ENCODE measurements at places on chromosomes 3 and 15.

DNA sequence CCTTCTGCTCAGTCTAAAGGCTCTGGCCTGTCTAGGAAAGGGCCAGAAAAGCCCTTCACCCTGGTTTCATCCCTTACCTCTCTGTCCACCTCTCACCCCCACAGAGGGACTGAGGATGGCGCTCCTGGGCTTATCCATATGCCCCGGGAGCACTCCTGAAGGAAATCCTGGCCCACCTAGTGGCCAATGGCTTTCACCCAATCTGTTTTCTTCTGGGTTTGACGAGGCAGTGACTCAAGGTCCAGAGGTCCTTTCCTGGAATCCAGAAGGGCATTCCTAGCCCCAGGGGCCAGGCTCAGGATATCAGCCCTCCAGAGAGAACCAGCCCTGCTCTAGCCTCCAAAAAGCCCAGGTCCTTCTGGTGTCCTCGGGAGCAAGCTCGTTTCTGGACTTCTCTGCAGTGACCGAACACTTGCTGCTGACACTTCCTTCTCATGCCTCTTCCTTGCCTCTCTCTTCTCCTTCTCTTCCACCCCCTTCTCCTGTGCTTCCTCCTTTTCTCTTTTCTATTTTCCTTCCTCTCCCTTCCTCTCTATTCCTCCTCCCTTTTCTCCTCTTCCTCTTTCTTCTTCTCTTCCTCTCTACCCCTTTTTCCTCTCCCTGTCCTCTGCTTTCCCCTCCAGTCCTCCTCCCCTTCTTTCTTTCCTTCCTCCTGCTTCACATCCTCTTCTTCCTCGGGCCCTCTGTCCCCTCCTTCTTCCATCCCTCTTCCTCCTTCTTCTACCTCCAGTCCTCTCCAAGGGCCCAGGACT is 59.6 kb downstream of the RHCG start:
- DNase-seq = no peak

DNA sequence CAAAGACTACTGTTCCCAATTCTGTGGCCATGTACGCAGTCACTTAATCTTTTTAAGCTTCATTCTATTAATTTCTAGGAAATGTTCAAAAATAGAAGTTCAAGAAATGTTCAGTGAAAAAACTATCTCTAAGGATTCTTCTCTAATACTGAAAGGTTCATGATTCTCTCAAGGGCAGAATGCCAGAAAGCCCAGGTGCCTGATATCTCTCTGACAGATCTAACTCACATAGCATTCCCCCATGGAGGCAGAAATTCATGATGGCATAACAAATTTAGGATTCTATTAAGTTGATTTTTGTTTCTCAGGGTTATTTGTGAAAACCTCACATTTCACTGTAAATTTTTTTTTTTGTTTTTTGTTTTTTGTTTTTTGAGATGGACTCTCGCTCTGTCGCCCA is 17.5 kb downstream of the CHRM5 start:
- no peak for DNase-seq

- no peak for DNase-seq
Measured at GRCh38 chr3:55128225-55128823, 200.5 kb upstream of the LRTM1 start.

GRCh38 chr15:97978401-97979139 is 18.1 kb downstream of the ARRDC4 start:
- DNase-seq = no peak

GRCh38 chr15:66564136-66565041 is 1.4 kb downstream of the LCTL start:
- DNase-seq = no peak

DNA sequence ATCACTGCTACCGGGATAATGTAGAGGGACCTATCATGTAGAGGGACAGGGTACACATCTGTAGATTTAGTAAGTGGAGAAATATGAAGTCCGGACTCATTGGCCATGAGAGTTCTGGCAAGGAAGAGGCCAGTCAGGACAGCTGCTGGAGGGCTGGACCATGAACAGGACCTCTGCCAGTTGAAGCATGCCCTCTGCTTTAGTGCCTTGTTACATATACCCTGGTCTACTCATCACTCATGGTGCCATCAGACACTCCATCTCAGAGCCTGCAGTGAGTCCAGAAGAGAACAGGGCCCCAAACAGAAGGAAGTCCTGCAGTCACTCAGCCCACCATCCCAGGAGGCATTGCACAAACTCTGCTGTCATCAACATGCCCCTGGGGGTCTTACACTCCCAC is 54.7 kb upstream of the CA12 start:
- no peak for DNase-seq

- no peak for DNase-seq
Measured at GRCh38 chr3:4508048-4508981, 15.2 kb downstream of the ITPR1 start.

DNA sequence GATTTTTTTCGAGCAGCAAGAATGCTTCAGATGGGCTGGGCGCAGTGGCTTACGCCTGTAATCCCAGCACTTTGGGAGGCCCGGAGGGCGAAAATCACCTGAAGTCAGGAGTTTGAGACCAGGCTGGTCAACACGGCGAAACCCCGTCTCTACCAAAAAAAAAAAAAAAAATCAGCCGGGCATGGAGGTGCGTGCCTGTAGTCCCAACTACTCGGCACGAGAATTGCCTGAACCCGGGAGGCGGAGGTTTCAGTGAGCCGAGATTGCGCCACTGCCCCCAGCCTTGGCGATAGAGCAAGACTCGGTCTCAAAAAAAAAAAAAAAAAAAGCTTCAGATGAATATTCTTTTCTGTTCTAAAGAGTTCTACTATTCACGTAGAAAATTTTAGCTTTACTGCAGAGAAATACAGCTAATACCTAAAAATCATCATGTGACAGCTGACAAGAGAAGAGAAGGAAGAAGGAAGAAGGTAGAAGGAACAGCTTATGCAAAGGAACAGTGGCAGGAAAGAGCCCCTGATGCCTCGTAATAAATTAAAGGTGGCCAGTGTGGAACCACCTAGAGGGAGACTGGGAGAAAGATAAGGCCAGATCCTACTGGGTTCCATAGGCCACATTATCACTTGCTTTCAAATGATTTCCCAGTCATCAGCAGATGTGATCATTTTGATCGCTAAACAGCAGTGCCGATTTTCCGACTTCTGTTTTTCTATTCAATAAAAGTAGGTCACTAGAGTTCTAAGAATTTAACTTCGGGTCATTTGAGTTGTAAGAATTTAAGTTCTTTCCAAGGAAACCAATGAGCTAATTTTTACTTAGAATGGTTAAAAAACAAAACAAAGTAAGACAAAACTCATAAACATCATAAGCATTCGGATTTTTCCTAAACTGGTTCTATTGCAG is 1.5 kb downstream of the CMTM6 start:
- no peak for DNase-seq

Measured in uterus (tissue), 4 donors.